ENCODE measurements at places on chromosomes 7 and 10.

- no peak for DNase-seq
These were observed 185.0 kb upstream of the TCERG1L start for GRCh38 chr10:131496351-131497052.

GRCh38 chr10:29089091-29089490 lies 199.8 kb upstream of the LYZL1 start:
- no peak for DNase-seq

DNA sequence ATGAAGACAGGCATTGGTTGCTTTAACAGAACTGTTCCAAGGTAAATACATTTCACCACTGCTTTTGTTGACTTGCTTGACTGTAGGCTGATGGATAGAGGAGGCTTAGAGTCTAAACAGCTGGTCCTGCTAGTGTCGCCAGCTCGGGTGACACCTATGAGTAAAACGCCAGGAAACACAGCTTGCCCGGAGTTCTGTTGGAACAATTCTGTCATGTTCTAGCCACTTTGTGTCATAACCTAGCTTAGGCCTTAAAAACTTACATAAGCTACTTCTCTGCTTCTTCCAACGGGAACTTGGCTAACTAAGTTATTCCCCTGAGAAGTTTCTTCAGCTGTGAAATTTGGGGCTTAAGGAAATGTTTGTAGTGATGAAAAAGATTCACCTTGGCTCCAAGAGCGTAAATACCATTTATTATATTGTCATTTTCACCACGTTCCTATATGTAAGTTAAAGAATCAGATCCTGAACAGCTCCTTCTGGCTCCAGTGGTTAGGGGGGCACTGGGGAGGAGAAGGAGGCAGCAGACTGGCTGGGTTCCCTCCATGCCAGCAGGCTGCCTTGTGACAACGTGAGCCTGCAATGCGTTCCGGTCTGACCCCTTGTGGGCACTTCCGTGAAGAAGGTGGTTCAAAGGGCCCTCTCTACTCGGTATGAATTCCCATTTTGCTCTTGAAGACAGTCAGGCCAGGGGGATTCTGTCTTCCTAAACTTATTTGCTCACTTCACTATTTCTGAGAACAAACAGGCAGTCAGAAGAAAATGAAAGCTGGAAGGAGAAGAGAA lies 253.2 kb downstream of the BMPER start:
- DNase-seq, result no peak

DNA sequence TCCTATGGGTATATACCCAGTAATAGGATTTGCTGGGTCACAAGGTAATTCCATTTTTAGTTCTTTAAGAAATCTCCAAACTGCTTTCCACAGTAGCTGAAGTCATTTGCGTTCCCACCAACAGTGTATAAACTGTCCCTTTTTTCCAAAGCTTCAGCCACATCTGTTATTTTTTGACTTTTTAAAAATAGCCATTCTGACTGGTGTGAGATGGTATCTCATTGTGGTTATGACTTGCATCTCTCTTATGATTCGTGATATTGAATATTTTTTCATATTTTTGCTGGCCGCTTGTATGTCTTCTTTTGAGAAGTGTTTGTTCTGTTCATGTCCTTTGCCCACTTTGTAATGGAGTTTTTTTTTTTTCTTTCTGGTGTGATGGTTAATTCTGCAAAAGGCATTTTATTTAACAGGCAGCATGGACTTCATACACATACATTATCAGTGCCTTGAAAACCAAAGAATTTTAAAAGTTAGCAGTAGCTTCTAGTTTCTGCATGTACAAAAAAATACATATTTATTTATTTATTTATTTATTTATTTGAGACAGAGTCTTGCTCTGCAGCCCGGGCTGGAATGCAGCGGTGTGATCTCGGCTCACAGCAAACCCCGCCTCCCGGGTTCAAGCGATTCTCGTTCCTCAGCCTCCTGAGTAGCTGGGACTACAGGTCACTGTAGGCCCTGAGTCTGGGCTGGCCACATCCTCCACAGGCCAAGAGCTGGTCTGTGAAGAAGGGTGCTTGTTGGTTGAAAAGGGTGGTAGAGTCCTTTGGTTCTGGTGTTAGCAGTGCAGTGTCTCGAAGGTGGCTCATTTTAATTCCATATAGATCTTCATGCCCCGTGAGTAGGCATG lies 32.3 kb downstream of the AGR3 start:
- DNase-seq, result no peak

- no peak for DNase-seq
These were observed 52.9 kb downstream of the ZRANB1 start for GRCh38 chr10:124994573-124995473.

DNA sequence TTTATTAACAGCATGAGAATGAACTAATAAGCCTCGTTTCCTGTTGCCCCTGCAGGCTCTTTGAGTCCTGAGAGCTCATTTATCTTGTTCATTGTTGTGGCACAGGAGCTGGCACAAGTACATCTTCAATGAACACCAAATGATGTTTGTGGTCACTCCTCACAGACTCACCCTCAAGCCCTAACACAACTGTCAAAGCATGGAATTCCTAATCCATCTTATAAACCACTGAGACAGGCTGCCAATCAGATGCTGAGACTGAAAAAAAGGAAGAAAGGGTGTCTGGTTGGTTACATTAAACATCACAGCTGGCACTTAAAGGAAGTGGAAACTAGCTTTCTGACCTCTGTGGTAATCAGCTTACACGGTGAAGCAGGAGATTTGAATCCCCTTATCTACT lies 7.7 kb upstream of the CCDC172 start:
- no peak for DNase-seq

DNA sequence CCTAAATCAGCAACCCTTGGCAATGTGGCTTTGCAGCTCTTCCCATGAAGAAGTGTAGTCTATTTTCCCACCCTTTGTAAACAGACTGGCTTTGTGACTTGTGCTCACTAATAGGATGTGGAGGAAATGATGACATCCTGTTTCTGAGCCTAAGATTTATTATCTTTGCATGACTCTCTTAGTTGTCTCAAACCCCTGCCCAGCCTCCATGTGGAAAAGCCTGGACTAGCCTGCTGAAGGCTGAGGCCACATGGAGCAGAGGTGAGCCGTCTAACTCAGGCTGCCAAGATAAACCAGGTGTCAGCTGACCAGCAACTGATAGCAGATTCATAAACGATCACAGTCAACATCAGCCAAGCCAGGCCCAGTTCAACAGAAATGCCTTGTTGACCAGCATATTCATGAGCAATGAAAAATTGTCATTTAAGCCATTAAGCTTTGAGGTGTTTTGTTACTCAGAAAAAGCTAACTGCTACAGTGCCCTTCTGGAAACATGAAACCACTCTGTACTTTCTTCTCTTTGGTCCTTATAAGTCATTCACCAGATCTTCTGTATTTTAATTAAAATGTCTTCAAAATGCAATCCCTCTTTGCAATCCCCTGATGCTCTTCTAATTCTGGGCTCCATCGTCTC lies 586.3 kb upstream of the ANKRD30A start:
- no peak for DNase-seq
